ENCODE measurements at places on chromosomes 3 and 15.

DNA sequence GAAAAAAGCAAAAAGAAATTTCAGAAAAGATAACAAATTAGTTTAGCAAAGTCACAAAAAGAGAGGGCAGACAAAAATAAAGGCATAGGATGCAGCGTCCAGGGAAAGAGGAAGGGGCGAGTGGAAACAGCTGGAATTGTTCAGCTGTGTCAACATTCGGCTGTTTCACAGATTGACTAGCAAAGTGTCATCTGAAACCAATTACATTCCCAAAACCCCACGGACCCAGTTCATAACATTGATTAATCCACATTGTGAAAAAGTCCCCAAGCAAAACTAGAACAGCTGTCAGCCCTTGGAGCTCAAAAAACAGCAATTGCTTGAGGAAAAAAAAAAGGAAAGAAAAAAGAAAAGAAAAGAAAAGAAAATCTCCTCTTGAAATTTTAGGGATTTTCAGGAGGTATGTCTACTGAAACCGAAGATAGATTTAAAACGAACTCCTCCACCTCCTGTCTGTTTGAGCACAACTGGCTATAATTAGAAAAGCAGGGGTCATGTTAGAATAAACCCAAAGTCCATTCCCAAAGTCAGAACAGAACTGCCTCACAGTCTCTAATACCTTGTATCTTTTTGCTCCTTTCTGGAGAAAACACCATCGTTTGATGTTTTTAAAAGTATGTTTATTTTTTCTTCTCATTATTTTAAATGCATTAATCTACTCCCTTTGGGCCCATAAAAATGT, 159.6 kb downstream of the RORA start:
- DNase-seq: no peak

DNA sequence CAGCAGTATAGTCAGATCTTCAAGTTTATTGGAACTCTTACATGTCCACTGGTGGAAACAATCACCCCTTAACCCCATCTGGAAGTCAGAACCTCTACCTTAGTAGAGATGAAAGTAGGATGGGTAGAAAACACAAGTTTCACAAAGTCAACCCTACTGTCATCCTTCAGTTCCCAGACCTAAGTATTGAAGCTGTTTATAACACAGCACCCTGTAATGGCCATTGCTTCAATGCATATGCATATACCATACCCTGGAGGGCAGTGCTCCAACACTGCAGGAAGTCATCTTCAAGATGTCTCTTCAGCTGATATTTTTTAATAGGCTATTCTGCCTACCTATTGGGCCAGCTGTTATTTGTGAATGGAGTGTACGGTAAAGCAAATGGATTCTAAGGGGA, 241.3 kb downstream of the UBE2E2 start:
- DNase-seq: no peak

DNA sequence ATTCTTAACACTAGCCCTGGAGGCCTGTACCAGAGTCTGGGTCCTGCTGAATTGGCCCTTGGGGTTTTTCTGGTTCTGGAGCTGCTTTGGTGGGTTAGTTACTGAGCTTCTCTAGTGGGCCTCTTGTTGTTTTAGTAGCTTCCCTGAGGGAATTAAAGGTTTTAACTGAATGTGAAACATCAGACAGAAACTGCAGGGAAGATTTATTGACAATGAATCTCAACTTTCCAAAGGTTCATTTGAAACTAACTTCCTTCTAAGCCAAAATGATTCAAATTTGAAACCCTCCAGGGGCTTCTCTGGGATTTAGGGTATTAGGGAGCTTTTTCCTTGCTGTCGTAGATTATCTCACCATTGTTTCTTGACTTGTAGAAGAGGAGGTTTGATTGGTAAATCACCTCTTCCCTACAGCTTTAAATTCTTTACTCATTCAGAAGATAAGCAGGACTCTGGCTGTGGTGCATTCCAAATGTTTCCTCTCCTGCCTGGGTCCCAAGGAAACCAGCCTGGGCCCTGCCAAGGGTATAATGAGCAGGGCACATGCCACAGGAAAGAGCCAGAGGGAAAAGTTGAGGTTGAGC, 71.0 kb downstream of the TP63 start:
- no peak for DNase-seq

- no peak for DNase-seq
Measured at GRCh38 chr3:179174898-179175297, 26.7 kb downstream of the PIK3CA start.

- no peak for DNase-seq
Measured at GRCh38 chr3:105177576-105177975, 189.1 kb upstream of the ALCAM start.

- DNase-seq: no peak
Measured at GRCh38 chr15:42736178-42736792, 643 bp downstream of the CDAN1 start.

- no peak for DNase-seq
Measured at GRCh38 chr3:152384412-152384811, 115.7 kb downstream of the MBNL1 start.

- no peak for DNase-seq
Measured at GRCh38 chr15:56868170-56868569, 50.3 kb upstream of the TCF12 start.

GRCh38 chr3:177565981-177566380, 368.7 kb upstream of the TBL1XR1 start:
- DNase-seq: no peak

DNA sequence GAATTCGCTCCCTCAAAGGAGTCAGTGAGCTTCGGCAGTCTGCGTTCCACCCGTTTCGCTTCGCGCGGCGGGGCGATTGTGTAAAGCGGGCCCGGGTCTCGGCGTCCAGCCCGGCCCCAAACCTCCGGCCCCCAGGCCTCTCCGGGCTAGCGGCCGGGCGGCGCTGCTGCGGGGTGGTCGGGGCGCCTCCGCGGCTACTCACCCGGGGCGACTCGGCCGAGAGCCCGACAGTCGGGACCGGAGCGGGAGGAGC, 412 bp downstream of the CHDH start:
- DNase-seq: no peak

- DNase-seq: no peak
Measured at GRCh38 chr3:193559100-193559499, 4.4 kb upstream of the ATP13A4 start.

GRCh38 chr3:55507808-55508207, 20.7 kb upstream of the WNT5A start:
- DNase-seq: no peak

DNA sequence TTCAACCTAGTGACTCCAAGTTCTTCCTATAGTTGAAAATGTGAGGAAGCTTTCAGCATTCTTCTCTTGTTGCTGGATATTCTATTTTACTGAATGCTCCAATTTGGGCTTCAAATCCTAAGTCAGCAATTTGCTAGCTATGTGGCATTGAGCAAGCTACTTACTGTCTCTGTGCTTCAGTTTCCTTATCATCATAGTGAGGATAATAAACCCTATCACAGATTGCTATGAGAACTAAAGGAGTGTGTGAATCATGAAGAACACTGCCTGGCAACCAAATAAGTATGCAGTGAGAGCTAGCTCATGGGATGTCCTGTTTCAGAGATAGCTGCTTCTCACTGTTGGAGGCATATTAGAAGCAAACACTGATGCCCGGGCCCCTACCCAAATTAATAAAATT, 163.8 kb upstream of the CDIN1 start:
- no peak for DNase-seq

- peak; percentile 38 for DNase-seq
Measured at GRCh38 chr3:151345859-151346258, 16.5 kb upstream of the P2RY13 start.

DNA sequence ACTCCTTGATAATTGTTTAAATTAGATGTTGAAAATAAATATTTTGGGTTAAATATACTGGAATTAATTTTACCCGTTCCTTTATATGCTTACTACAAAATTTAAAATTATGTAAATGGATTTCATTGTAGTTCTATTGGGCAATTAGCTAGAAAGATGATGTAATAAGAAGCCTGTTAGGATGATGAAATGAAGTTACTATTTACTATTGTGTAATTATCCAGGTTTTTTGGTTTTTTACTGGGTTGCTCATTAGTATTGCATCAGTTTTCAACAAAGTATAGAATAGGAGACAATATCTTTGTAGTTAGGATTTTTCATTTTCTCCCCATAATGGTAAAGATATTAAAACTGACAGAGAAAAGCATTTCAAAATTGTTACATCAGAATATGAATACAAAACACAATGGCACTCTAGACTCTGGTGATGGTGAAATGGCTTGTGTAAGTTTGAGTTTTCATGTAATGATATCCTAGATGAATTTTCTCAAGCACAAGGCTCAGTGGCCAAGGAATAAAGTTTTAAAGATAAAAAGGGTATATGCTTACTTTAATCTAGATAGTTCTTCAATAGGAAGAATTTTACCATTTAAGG, 222.0 kb downstream of the P3H2 start:
- no peak for DNase-seq

- no peak for DNase-seq
Measured at GRCh38 chr15:73741321-73741836, 11.8 kb downstream of the INSYN1 start.

GRCh38 chr15:64048781-64049460, 2.6 kb upstream of the DAPK2 start:
- DNase-seq: no peak

GRCh38 chr3:32004113-32004765, 22.7 kb downstream of the ZNF860 start:
- DNase-seq: no peak

DNA sequence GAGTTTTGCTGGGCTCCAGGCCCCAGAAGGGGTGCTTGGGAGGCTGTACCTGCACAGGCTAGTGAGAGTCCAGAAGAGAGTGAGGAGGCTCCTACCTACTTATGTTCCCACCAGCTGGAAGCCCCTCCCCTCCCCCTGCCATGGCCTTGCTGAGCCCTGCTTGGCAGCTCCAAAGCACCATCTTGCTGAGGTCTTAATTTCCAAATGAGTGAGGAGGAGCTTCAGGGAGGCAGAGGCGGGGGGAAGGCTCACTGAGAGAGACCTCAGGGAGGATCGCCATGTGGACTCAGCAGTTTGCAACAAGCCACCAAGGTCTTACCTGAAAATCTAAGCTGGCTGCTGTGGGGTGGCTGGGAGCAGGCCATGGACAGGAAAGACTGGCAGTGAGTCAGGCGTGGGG, 8.7 kb upstream of the CACNA2D2 start:
- DNase-seq: no peak

GRCh38 chr3:73021301-73021835, 24.8 kb downstream of the PPP4R2 start:
- no peak for DNase-seq

- DNase-seq: no peak
Measured at GRCh38 chr3:194929578-194929960, 243.9 kb downstream of the FAM43A start.

GRCh38 chr3:64234571-64234970, 9.3 kb upstream of the PRICKLE2 start:
- no peak for DNase-seq

- DNase-seq: no peak
Measured at GRCh38 chr3:24096695-24097290, 151.7 kb downstream of the NR1D2 start.

DNA sequence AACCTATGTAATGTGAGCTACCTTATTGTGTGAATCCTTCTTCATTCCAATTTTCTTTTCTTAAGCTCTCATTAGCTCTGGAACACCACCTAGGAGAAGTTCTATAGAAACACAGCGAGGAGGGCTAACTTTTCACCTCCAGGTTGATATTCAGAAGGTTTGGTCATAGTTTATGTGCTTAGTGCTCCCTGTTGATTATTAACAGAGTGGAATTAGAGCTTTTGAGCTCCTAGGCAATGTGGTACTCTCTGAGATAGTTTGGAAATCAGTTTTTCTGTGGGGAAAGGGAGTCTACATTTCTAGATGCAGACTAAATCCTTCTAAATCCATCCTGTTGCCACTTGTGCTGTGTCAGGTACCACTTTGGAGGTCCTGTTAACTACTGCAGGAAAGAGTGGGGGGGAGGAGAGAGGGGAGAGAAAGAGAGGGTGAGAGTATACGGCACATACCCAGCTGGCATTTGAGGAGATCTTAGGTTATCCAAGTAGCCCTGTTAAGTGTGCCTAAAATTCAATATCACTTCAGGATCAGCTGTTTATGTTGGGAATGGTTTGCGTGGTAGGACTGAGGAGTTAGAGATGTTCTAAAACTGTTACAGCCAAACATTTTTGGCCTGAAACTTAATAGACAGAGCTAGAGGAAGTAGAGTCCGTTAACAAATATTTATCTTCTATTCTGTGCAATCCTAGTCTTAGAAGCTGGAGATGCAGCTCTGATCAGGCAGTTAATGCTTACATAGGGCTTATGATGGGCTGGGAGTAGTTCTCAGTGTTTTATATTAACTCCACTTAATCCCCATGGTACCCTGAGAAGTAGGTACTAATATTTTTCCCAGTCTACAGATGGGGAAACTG, 117.5 kb upstream of the PROK2 start:
- no peak for DNase-seq

DNA sequence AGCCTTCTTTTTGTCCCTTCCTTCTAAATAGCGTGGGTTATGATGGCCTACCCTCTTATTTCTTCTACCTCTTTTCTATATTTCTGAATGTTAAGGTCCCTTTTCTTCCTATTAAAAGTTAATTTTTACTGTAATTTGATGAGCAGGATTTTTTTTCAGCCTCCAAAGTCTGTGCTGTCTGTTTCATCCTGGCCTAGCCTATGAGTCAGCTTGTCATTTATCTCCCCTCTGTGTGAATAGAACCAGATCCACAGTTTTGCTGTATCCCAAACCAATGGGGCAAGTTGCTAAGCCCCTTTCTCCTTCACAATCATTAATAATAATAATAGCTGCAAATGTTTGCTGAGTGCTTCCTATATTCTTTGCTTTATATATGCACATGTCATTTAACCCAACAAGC, 18.1 kb upstream of the C3orf38 start:
- DNase-seq: no peak

DNA sequence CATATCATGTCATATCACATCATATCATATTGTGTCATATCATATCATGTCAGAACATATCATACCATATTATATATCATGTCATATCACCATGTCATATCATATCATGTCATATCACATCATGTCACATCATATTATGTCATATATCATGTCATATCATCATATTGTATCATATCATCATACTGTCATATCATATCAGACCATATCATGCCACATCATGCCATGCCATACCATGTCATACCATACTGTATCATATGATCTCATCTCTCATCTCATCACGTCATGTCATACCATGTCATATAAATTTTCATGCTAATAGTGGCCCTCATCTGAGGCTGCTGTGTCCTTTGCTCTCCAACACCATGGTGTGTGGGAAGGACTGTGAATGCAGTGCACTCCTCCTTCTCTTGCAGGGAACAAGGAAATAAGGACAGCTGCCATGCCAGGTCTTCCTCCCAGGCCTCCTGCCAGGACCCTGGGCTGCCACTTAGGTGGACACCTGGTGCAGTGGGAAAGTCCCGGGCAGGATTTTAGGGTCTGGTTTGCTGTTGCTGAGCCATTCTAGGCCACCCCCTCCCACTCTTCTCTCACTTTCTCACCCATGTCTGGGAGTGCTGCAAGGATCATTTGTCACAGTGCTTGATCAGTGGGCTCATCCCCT, 72.4 kb upstream of the TRPM1 start:
- no peak for DNase-seq

All from HS-5 (cell line).